ENCODE measurements at places on chromosomes 12 and 14.

DNA sequence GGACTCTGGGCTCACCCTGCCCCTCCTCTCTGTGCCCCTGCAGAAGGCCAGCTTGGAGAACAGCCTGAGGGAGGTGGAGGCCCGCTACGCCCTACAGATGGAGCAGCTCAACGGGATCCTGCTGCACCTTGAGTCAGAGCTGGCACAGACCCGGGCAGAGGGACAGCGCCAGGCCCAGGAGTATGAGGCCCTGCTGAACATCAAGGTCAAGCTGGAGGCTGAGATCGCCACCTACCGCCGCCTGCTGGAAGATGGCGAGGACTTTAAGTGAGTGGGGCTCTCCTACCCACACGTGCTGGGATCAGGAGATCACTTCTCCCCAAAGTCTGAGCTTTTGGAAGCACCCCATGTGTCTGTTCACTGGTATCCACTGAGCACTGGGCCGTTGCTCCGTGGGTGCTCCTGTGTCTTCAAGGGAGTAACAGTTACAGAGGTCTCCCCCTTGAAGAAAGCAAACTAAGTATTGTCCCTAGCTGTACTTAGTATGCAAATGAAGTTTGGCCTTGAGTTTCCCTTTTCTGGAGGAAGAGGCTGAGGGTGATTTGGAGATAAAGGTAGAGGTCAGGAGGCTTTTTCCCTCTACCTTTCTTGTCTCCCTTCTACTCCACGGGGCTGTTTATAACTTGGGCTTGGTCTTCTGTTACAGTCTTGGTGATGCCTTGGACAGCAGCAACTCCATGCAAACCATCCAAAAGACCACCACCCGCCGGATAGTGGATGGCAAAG is 3.3 kb downstream of the KRT18 start:
- DNase-seq: no peak

- no peak for DNase-seq
Observed at GRCh38 chr12:90519285-90519684, 435.7 kb downstream of the CCER1 start.

- DNase-seq: no peak
Observed at GRCh38 chr14:65179918-65180724, 77.8 kb upstream of the MAX start.

DNA sequence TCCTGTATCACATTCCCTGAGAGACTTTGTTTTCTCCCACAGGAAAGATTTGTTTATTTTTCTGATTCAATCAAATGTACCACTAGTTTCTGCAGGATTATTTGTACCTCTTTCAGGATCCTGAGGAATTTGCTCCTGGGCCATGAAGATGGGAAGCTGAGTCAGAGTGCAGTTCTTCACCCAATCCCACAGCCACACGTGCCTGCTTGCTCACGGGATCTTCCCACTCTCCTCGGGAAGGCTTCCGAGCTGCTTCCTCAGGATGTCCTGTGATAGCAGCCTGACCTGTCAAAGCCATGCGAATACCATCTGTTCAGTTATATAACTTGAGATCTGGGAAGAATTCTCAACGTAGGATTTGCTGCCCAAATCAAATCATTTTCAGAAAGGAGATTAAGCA is 41.8 kb upstream of the HIF1A start:
- DNase-seq: no peak

DNA sequence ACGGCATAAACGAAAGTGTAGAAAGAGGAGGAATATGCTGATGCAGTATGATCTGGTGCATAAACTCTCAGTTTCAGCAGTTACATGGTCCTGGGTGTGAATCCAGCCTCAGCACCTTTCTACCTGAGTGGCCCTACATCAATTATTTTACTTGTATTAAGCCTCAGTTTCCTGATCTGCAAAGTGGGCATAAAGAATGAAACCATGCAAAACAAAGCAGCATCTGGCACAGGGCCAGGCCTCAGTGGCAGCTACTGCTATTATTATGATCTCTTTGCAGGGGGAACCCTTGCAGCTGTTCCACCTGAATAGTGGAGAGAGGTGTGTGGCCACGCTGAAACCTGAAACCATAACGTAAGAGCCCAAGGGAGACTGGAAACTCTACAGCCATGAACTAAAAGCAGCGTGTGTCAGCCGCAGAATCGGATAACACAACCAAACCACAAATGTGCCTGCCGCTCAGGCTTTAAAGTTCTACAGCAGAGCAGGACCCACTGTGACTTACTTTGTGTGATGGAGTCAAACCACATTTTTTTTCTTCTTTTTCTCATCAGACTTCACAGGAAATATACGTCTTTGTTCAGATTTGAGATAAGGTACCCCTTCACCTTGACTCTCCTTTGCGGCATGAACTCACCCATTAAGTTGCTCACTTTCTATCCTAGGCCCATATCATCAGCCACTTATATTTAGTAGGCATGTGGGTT is 29.2 kb upstream of the FOS start:
- DNase-seq: no peak

GRCh38 chr14:50936882-50937281 is 7.4 kb downstream of the PYGL start:
- no peak for DNase-seq

GRCh38 chr12:84638811-84639368 is 273.7 kb downstream of the SLC6A15 start:
- DNase-seq: no peak

DNA sequence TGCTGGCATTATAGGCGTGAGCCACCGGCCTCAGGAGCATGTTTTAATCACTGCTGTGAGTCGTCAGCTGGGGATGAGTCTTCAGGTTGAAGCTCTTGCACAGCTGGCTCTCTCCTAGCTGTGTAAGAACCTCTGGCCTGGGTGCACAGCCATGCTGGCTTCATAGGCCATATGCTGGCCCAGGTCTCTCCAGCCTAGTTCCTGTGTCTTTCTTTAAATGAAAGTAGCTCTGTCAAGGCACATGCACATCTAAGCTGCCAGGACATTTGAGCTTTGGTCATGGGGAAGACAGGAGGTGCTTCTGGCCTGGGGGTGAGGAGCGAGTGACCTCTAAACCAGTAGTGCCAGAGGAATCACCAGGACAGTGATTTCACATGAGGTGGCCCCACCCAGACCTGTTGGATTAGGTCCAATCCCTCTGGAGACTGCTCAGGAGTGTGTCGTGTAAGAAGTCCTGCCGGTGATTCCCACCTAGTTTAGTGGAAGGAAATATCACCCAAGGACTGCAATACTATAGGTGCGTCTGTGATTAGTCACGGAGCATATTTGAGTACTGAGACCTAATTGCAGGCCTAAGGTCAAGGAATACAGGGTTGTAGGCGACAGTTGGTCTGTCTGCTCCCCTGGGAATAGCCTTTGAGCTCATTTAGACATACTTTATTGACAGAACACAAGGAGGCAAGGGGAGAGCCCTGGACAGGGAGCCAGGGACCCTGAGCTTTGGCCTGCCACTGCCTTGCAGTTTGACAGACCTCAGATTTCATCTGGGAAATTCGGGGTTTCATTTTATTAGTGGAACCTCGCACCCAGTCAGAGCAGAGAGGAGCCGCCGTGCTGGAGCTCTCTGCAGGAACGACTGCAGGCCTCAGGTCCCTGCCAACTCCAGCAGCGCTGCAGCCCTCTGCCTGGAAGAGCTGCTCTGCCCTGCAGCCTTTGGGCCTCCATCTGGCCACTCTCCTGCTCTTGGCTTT is 67.0 kb downstream of the ANKRD9 start:
- peak; percentile 30 for DNase-seq

GRCh38 chr12:122024132-122024785 is 2.6 kb downstream of the BCL7A start:
- no peak for DNase-seq

GRCh38 chr12:29563636-29564035 is 66.2 kb upstream of the OVCH1 start:
- no peak for DNase-seq

GRCh38 chr14:22471545-22472121 is 117.4 kb downstream of the DAD1 start:
- DNase-seq: peak; percentile 24

DNA sequence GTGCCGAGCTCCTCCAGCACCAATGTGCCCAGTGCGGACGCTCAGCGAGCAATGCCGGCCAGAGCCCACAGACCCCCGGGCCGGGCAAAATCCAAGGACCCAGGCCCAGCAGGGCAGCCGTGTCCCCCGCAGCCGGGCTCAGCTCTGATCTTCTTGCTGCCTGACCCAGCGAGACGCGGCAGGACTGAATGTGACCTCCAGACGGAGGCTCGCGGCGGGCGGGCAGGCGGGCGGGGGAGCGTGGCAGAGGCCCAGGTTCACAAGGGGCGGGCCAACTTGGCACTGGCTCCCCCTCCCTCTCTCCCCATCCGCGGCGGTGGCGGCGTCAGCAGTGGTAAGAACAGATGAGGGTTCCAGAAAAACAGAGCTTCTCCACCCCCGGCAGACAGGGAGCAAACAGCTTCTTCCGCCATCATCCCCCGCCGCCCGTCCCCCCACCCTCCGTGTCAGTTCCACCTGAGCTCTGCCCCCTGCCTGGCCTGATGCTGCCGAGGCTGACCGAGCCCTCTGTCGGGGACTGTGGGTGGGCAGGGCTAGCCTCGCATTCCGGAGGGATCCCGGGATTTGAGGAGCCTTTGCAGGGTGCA is 94.3 kb downstream of the RFLNA start:
- DNase-seq: peak; percentile 98

GRCh38 chr14:49930720-49931119 is 37.8 kb downstream of the ARF6 start:
- no peak for DNase-seq

DNA sequence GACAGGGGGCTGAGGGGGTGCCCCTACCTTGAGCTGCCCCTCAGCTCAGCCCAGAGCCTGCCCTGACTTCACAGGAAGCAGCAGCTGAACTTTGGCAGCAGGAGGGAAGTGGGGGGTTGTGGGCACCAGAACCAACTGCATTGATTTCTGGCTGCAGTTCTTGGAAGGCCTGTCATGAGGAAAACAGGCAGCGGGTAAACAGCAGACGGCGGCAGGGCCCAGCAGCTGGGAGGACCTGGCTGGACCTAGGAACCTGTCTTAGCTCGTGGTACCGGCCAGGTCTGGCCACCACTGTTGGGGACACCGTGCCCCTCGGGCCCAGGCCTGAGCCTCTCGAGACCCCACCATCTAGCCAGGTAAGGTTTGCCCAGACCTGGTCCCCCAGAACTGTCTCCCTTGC is 154.2 kb upstream of the MYL2 start:
- peak; percentile 50 for DNase-seq

GRCh38 chr12:68294251-68294650 is 37.9 kb downstream of the MDM1 start:
- DNase-seq: no peak

DNA sequence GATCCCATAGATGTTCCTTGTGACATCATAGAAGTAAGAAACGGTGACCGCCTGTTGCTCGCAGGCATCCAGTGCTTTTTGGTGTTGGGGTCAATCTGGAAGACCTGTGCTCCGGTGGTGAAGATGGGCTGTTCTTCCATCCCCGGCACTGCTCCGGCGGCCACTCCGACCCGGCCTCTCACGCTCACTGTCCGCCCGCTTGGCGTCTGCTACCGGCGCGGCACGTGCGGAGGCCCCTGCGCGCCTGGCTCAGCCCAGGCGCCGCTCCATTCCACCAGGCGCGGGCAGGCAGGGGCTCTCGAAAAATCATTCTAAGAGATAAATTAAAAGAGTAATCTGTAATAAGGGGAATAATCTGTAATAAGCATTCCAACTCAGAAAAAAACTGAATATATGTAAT is 934.5 kb downstream of the TMEM121 start:
- no peak for DNase-seq

DNA sequence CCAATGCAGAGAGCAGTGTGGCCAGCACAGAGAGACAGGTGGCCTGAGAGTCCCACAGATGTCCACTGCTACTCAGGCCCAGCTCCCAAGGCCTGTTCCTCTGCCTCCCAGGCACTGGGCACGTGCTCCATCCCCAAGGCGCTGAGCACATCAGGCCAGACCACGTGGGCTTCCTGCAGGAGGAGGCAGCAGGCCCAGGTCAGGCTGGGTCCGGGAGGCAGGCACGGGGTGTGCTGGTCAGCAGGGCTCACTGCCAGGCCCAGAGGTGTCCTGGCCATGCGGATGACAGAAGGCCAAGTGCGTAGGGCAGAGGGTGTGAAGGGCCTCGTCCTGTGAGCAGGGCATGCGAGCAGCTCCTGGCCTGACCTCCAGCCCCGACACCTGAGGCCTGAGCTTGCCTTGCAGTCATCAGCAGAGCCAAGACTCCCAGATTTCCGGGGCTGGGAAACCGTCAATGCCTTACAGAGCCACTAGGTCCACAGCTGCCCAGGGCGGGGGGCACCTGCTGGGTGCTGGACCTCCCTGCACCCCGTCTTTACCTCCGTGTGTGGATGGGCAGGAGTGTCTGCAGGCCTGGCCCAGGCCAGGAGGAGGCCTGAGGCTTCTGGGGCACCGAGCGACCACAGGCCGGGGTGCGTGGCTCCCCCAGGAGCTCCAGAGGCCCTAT is 14.9 kb downstream of the TRMT61A start:
- no peak for DNase-seq

DNA sequence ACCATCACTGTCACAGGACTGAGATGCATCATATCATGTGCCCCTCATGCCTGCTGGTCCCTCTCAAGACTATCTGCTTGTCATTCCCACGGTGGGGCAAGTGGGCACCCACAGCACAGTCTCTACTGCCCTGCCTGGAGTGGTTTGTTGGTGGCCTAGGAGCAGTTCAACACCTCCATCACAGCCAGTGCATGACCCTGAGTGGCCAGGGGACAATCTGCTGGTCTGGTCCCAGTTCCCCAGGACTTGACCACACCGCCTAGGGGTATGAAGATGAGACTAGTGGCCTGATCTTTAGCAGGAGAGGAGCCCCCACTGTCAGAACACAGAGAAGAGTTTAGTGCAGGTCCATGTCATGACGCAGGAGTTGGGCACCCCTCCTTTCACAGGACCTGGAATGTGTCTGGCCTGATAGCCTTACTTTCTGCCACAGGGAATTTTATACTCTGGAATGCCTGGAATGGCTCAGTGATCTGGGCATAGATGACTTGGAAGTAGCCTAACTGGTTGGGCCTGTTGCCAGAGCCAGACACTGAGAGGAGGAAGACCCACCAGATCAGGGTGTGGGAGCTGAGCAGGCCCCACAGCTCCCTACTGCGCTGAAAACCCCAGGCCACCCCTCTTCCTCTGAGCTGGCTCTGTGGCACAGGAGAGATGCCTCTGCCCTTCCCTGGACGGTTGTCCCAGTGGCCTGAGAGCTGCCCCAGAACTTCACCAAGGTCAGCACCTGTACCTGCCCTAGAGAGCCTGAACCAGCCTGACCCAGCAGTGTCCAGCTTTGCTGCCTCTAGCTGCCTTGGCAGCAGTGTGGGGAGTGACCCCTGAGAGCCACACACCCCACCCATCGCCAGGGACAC is 83.3 kb downstream of the PUS7L start:
- DNase-seq: no peak

- DNase-seq: no peak
Observed at GRCh38 chr14:56005191-56006053, 112.8 kb upstream of the PELI2 start.

Data from posterior cingulate gyrus (tissue), 11 donors.